Right cardiac atrium (tissue), 5 donors: ENCODE measurements at places on chromosomes 11 and 22. TPM values are rescaled to one million over a fixed set of nuclear protein-coding genes. Genes with fewer than 3 reads are reported as not detected.

DNA sequence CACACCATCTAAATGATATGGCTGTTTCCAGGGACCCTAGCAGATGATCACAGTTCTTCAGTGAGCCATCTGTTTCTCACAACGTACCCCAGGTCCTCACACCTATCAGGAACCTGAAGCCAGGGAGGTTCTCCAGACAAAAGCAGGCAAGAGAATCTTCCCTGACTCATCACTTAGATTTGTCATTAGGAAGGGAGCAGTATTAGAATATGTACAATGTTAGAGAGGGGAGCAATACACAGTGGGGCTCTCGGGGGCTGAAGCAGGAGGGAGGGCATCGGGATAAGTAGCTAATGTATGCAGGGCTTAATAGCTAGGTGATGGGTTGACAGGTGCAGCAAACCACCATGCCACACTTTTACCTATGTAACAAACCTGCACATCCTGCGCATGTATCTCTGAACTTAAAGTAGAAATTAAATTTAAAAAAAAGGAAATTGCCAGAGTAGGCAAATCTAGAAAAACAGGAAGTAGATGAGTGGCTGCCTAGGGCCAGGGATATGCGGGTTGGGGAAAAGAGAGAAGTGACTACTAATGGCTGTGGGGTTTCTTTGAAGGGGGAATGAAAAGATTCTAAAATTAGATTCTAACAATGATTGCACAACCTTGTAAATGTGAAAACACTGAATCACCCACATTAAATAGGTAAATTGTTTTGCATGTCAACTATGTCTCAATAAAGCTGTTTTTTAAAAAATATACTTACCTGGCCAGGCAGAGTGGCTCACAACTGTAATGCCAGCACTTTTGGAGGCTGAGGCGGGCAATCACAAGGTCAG lies 14.4 kb downstream of the C22orf42 start:
- DNase-seq, result no peak

- DNase-seq, result no peak
These were observed 452.3 kb downstream of the RAB38 start for GRCh38 chr11:87722756-87723565.

BTG4 gene
- total RNA-seq, result not detected

DNA sequence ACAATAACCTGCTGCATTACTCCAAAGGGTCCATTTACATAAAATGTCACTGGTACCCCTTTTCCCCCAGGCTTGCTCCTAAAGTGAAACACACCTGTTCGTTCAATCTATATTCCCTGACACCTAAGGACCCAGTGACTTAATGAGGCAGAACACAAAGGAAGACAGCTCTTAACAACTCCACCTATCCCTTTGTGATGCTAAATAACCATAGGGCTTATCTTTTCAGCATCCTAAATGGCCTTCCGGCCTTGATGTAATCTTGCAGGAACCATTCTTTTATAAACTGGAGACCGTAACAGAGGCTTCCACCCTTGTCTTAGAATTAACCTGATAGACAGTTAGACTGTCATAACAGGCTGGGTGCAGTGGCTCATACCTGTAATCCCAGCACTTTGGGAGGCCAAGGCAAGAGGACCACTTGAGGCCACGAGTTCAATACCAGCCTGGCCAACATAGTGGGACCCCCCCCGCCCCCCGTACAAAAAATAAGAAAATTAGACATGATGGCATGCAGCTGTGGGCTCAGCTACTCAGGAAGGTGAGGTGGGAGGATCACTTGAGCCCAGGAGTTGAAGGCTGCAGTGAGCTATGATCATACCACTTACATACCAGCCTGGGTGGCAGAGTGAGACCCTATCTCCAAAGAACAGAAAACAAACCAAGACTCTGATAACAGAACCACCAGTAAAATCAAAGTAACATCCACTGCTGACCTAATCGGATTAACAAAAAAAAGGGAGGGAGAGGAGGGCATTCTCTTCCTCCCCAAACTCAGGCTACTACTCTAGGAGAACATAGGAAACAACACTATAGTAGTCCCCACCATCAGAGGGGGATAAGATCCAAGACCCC lies 5.1 kb downstream of the CHEK2 start:
- DNase-seq, result no peak

DNA sequence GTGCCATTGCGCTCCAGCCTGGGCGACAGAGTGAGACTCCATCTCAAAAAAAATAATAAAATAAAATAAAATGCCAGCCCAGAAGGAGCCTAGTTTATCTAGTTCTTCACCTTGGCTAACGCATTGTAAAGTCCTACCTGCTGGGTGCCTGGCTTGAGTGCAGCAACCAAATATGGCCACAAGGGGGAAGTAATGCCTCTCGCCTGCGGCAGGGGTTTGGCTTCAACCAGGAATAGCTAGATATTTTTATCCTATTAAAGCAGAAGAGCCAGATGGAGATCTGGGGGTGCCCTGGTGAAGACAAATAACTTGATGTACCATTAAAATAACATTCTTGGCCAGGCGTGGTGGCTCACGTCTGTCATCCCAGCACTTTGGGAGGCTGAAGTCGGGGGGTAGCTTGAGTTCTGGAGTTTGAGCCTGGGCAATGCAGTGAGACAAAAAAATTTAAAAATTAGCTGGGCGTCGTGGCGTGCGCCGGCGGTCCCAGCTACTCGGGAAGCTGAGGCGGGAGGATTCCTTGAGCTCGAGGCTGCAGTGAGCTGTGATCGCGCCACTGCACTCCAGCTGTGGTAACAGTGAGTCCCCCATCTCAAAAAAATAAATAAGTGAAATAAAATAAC lies 20.6 kb upstream of the PLEKHB1 start:
- DNase-seq, result peak; percentile 79
